ENCODE measurements at places on chromosomes 1 and 21. TPM values are rescaled to one million over a fixed set of nuclear protein-coding genes. Genes with fewer than 3 reads are reported as not detected.

DNA sequence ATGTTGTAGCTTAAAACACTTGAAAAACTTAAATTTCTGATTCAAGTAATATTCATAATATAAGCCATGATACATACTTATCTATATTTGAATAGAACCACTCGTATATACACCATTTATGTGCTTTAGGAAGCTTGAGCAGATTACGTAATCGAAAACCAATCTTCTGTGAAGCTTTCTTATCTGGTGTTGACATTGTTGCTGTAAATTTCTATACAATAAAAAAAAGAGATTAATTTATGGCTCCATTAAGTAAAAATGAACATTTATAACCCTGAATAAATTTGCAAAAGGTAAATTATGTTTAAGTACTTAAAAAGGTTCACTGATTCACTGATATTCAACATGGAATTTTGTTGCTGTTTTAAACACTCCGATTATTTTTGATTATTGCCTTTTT, 21.4 kb downstream of the LIN9 start:
- no peak for DNase-seq

- no peak for DNase-seq
Measured at GRCh38 chr1:47885062-47885830, 111.9 kb downstream of the TRABD2B start.

DNA sequence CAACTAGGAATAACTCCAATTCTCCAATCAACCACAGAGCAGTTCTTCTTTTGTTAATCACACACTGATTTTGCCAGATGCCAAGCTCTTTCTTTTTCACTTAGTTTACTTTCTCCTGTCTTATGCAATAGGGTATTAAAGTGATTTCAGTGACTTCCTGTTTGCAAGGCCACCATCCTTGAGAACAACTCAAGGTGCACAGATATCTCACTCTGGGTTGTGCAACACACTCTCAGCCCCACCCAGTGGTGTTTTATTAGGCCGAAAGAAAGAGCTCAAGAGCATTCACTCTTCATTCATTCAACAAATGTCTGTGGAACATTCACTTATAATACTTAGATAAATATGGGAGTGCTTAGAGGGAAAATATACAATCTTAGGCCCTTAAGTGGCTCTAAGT, 352.5 kb downstream of the ZNF326 start:
- DNase-seq: no peak

The RGS13 gene
- total RNA-seq: not detected

GRCh38 chr1:58927041-58927721, 143.3 kb upstream of the JUN start:
- DNase-seq: no peak

The SERINC2 gene
- total RNA-seq: 18.8 TPM

GRCh38 chr1:208461680-208462079, 217.5 kb upstream of the PLXNA2 start:
- DNase-seq: no peak

DNA sequence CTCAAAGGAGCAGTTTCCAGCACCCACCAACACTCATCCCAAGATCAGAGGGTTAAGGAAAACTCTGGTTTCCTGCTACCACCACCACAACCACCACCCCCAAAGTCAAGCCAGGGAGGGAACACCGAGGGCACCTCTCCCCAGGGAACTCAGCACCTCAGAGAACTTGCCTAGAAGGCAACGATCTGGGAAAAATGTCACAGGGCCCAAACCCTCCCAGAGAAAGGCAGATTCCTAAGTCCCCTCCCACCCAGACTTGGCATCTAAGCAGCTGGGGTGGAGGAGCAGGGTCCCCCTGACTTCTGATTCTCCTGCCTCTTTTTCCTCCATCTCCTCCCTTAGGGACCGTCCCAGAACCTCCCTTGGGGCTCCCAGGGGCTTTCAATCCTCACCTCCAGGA, 10.6 kb downstream of the KANK4 start:
- DNase-seq: no peak

GRCh38 chr1:3548156-3548893, 63.0 kb downstream of the MEGF6 start:
- DNase-seq: no peak

- no peak for DNase-seq
Measured at GRCh38 chr1:45840704-45841103, 37.3 kb downstream of the MAST2 start.

GRCh38 chr21:27808923-27809322, 842.0 kb upstream of the ADAMTS5 start:
- DNase-seq: no peak
